ENCODE measurements at places on chromosomes 3 and 15.

DNA sequence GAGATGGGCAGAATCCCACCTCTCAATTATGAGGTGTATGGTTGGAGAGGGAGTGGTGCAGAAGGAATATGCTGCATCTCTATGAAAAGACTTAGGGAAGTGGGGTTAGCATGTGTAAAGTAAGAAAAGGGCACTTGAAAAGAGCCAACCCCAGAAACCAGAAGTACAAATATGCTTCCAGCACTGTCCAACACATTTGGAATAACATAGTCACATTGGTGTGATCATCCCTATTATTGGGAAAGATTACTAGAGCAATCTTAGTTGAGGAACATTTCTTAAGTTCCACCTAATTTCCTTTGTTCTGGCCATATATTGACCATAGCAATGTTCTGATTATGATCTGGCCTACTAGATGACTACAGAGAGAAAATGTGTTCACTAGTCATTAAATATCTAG is 34.3 kb downstream of the HMG20A start:
- no peak for DNase-seq

DNA sequence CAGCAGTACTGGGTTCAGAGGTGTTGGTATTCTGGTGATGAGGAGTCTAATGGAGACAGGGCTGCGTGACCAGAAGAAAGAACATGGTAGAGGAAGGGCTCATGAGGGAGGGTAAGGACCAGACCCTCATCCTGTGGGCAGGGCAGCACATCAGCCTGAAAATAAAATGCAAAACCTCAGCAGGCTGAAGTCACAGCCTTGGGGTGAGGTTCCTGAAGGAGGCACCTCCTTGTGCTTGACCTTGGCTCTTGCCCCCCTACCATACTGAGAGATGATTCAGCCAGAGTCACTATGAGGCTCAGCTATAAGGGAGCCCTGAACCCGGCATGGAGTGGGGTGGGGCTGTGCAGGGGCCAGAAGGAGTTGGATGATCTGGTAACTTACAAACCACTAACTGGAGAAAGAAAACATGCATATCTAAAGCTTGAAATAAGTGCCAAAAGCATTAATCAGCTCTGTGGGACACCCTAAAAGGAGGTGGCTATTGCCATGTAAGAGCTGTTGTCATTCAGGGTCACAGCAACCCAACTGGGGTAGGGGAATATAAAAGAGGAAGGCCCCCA is 60.2 kb downstream of the CORO2B start:
- DNase-seq, result no peak

GRCh38 chr3:188021502-188022040 is 132.4 kb upstream of the LPP start:
- no peak for DNase-seq

DNA sequence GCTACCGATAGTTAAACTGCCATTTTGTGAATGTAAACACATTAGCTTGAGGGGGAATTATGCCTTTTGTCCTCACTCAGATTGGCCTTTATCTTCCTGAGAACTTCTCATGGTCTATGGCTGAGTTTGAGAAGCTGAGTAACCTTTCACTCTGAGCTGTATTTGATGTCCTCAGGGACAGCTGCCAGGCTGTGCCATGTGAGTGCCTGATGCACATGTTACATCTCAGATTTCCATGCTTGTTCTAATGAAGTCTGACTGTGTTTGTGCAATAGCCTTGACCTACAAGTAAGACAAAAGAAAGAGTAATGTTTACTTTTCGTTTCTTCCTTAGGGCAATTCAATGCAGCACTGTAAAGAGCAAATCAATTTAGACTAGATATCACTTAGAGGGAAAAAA is 44.1 kb upstream of the ARL6 start:
- peak; percentile 2 for DNase-seq

- DNase-seq, result no peak
These were observed 6.9 kb downstream of the CORO2B start for GRCh38 chr15:68585574-68586273.

GRCh38 chr15:69609176-69609575 is 156.6 kb downstream of the RPLP1 start:
- DNase-seq, result peak; percentile 46

- DNase-seq, result peak; percentile 11
These were observed 236.8 kb upstream of the TBC1D5 start for GRCh38 chr3:17979252-17979651.

DNA sequence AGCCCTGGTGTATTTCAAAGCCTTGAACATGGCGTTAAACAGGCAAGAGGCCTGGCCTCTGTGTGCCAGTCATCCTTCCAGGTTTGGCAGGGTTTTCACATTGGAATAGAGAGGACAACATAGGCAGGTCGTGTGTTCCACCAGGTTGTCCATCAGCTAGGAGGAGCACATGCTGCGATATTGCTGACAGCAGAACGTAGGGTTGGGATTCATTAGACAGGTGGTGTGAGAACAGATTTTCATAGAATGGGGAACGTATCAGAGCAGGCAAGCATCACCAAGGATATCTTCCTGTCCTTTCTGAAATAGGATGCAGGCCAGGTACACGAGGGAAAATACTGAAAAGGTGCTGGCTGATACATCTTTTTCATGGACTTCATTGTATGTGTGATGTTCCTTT is 26.4 kb downstream of the MINAR1 start:
- DNase-seq, result no peak

DNA sequence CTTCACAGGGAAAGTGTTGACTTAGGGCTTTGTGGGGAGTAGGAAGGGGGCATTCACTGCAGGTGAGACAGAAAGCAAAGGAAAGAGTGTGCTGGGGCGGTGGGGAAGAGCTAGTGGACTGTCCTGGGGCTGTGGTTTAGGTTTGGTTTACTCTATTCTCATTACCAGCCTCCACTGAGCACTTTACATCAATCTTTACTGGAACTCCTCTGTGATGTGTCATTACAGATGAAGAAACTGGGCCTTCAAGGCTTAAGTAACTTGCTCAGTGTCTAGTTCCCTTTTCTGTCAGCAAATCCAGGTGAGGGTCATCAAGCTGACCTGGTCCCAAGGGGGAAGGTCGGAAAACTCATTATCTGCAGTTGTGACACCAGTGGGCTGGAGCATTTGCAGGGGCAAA is 120.2 kb upstream of the PFN2 start:
- no peak for DNase-seq

- DNase-seq, result no peak
These were observed 274.9 kb upstream of the DCBLD2 start for GRCh38 chr3:99176169-99176964.

GRCh38 chr3:7696320-7696719 is 805.3 kb upstream of the LMCD1 start:
- no peak for DNase-seq

DNA sequence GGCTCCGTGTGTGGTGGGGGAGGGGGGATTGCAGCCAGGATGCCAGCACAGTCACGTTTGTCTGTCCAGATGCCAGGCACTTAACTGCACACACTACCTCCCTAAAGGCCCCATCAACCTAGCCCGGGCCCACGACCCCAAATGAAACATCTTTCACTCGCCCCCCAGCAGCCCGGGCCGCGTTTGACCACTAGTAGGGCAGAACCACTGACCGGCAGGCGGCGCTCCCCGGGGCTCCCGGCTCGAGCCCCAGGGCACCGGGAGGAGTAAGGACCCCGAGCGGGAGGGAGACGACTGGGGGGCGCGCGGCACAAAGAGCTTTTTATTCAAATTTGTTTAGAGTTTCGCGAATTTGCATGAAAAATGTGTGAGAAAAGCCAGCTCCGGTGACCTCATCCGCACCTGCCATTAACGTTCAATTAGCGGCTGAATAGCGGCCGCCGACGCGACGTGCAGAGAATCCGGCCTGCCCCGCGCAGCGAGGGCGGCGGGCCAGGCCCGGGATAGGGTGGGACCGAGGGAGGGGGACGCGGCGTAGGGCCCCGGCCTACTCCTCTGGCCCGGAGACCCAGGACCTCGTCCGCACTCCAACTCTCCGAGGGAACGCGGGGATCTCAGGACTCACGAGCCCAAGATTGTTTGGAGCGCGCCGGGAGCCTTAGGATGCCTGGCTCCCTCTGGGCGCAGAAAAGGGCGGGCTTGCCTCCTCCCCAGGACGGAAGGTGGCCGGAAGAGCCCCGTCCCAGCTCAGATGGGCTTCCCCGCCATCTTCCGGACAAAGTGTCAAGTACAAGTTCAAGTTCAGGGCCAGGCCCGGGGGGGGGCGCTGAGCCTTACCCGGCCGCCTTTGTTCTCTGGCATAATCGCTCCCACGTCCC is 64.9 kb upstream of the POLG start:
- no peak for DNase-seq

- DNase-seq, result no peak
These were observed 53.7 kb downstream of the PDIA5 start for GRCh38 chr3:123120573-123120972.

DNA sequence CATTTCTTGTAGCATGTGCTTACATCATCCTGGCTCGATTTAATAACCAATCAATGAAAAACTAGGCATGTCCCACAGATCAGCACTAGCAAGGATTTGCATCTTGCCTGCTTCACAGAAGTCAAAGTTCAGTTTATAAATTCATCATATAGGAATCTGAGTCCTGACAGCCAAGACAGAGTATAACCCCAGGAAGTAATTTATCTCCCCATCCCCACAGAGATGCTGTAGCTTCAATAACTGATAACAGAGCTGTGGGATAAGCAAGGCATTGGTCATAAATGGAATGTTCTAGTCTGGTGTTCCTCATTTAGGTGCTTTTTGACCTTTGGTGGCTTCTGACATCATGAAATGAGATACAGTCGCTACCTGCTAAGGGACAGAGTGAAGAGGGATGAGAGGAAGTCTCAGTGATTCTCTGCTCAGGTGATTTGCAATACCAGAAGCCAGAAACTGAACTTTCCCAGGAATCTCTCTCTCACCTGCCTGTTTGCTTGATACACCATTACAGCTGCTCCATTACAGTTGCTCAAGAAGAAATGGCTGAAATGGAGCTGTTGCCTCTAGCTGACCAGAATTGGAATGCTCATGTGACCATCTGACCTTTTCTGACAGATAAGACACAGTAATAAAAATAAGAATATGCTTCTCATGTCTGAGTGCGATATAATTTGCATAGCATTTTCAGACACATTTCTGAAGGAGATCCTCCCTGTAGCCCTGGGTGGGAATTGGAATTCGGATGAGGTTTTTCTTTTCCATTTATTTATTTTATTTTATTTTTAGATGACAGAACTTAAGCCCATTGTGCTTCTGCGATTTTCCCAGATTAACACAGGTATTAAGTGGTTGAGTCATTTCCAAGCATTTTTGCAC is 217.1 kb upstream of the KCNMB2 start:
- DNase-seq, result peak; percentile 8

DNA sequence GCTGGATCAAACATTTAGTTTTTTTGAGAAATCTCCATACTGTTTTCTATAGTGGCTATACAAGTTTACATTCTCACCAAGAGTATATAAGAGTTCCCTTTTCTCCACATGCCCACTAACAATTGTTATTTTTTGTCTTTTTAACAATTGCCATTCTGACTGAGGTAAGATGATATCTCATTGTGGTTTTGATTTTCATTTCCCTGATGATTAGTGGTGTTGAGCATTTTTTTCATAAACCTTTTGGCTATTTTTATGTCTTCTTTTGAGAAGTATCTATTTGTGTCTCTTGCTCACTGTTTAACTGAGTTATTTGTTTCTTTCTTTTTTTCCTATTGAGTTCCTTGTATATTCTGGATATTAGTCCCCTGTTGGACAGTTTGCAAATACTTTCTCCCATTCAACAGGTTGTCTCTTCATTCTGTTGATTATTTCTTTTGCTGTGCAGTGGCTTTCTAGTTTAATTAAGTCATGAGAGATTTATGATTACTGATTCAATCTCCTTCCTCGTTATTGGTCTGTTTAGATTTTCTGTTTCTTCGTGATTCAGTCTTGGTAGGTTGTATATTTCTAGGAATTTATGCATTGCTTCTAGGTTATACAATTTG is 6.7 kb upstream of the RNF13 start:
- no peak for DNase-seq

DNA sequence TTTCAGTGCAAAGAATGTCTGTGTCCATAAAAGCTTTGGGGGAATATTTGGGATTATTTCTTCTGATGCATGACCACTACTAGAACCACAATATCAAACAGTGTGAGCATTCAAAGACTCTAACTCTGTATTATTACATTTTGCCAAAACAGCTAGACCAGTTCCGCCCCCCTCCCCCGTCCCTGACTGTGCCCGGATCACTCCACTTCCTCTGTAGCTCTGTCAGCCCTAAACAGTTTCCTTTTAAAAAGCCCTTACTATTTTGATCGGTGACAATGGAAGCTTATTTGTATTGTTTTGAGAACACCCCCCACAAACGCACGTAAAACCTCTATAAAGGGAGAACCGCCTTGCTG is 36.6 kb upstream of the EPHB3 start:
- peak; percentile 14 for DNase-seq

DNA sequence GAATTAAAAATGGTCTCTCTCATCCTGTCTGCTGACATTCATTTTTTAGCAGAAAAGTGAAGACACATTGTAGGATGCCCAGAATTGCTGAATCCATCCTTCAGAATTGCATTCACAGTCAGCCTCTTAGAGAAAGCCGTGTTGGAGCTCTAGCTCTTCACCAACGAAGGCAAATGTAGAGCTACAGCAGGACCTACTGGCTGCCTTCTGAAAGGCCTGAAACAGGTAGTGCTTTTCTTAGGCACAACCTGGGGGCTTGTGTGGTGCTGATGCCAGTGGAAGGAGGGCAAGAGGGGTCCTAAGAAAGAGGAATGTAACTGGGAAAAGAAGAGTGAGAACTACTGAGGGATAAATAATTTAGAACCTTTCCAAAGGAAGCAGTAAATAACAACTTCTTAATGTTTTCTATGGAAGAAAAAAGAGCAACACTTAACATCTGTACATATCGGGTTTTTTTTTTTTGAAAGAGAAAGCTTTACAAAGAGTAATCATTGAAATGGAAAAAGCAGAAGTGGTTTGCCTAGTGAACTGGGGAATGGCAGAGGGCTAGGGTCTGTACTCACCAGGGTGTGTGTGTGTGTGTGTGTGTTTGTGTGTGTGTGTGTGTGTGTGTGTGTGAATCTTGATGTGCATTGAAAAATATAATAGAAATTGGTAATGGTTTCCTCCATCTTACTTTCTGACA is 297.8 kb downstream of the SATB1 start:
- DNase-seq, result no peak

DNA sequence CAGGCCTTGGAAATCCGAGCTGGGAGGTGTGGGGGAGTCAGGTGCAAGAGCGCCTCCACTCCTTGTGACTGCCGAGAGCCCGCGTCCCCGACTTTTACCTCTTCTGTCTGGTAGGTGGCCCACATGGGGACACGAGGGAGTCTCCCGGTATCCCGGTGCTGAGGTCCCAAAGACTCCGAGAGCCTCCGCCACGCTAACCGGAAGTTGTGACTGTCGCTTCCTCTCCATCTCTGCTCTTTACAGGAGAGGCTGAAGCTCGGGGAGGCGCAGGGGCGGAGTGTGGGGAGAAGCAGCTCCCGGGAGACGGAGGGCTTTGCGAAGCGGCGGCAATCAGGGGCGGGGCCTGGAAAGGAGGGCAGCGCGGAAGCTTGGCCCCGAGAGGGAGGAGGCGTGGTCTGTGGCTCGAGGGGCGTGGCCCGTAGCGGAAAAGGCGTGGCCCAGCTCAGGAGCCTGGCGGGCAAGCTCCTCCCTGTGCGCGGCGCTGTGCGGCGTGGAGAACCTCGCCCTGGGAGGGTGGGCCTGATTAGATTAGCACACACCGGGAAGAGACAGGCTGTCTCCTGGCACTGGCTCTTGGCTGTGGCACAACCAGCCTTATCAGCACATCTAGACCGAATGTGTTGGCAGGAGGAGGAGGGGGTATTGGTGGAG is 143.9 kb downstream of the GABRB3 start:
- DNase-seq, result no peak
